ENCODE measurements at places on chromosomes 1 and 21.

GRCh38 chr1:10059342-10059718, 26.6 kb downstream of the UBE4B start:
- no peak for DNase-seq

DNA sequence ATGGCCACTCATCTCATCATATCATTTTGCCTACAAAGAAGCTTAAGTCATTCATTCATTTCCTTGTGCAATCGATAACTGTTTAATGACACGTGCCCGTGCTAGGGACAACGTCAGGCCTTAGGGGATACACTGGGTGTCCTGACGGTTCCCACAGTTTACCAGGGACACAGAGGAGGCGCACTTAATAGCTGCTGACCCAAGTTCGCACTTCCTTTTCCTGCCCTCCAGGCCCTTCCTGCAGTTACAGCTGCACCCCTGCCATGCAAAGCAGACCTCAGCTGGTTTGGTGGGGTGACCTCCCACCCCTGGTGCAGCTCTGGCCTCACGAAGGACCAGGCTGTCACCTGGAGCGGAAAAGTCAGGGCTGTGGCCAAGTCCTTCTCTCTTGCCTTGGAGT, 4.2 kb downstream of the SPATA21 start:
- no peak for DNase-seq

DNA sequence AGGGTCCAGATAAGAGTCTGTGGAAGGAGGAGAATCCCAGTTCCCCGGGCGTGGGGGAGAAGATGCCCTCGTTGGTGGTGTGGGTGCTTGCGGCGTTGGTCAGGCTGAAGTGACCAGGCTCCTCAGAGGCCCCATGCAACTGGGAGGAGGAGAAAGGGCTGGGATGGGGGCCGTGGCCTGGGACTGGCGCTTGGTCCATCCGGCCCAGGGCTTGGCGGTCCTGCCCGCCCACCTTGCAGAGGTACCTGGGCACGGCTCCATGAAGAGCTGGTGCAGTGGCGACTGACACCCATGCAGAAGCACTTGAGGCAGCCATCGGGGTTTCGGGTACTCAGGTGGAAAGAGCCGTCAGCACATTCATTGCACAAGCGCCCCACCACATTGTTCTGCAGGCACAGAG, 60.8 kb downstream of the HSPG2 start:
- no peak for DNase-seq

DNA sequence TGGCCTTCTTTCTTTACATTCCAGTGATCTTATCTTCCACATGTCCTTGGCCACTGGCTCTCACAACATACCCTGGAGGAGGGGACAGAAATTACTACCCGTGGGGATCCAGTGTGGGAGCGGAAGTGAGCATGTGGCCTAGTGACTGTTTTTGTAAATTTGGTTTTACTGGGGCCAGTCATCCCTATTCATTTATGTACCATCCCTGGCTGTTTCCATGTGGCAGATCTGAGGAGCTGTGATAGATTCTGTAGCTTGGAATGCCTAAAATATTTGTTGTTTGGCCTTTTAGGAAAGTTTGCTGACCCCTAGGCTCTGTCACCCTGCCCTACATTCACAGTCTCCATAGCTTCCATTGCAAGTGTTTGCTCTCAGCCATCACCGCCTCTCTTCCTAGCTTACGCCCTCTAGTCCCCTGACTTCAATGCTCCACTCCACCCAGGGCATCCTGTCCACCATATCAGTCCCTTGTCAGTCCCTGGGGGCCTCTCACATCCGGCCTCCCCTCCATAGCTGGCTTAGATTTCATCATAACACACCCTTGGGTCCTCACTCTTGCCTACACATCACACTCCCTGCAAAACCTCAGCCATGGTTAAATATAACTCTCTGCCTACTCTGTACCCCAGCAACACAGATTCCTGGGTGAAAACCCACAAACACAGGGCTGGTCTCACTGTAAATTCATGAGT, 25.8 kb downstream of the DHCR24 start:
- no peak for DNase-seq

- DNase-seq = no peak
Measured at GRCh38 chr1:56092684-56093570, 486.4 kb downstream of the PLPP3 start.

GRCh38 chr1:103459346-103459745, 66.2 kb upstream of the RNPC3 start:
- no peak for DNase-seq

DNA sequence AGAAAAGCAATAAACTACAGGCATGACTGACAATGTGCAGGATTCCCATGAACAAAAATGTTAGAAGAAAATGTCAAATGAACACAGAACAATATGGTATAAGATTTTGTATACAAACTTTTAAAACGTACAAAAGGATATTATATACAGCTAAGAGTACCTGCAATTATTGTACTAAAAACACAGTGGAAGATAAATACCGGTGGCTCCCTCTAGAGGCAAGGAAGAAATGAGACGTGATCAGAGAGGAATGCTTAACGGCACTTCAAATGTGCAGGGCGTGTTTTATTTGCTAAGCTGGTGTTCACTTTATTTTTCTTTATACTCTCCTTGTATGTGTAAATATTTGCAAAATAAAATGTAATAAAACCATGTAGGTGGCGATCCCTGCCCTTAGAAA, 191.8 kb upstream of the SAMSN1 start:
- peak; percentile 12 for DNase-seq

DNA sequence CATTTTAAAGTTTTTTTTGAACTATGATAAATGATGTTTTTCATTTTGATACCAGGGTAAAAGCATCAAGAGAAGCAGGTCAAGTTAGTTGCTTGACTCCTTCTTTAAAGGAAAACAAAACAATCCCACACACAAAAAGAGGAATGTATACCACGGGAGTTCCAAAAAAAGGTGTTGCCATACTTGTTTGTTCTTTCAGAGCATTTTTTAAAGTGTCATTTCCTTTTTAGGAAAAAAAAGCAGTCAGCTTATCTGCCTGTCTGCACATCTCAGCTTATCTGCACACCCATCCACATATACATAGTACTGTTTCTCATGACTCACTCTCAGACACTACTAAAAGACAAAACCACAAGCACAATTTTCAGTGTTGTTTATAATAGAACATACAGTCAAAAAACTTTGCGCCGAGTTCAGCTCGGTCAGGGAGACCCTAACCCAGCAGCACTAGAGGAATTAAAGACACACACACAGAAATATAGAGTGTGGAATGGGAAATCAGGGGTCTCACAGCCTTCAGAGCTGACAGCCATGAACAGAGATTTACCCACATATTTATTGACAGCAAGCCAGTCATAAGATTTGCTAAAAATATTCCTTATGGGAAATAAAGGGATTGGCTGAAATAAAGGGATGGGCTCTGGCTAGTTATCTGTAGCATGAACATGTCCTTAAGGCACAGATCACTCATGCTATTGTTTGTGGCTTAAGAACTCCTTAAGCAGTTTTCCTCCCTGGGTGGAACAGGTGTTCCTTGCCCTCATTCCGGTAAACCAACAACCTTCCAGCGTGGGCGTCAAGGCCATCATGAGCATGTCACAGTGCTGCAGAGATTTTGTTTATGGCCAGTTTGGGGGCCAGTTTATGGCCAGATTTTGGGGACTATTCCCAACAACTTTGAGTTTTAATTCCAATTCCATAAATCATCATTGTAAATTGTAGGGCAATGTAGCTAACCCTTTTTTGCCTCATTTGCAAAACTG, 11.4 kb upstream of the MNDA start:
- no peak for DNase-seq

DNA sequence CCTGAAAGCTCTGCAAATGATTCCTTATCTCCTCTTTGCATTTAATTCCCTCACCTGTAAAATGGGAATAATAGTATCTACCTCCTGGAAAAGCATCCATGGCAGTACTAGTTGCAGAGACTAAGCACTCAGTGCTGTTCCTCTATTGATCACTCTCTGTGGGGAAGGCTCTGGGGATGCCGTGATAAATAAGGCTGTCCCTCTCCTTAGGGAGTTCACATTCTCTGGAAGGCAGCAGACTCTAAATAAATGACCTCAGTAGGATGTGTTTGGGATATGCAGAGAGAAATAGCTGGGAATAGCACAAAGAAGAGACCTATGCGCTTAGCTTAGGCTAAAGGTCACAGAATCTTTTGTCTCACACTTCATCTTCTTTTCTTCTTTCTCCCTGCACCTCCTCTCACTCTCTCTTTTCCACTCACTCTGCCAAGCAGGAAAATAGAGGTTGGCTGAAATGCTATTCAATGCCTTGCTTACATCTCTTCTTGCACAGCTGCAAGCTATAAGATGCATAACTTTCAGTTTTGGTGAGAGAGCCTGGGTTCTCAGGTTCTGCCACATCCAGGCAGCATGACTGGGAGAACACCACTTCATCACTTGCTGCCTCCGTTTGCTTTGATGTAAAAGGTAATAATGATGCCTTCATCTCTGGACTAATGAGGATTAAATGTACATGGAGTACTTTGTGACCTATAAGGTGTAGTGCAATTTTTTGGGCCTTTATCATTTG, 101.5 kb downstream of the LMX1A start:
- DNase-seq = no peak

GRCh38 chr1:116871779-116872146, 38.0 kb upstream of the PTGFRN start:
- DNase-seq = no peak

DNA sequence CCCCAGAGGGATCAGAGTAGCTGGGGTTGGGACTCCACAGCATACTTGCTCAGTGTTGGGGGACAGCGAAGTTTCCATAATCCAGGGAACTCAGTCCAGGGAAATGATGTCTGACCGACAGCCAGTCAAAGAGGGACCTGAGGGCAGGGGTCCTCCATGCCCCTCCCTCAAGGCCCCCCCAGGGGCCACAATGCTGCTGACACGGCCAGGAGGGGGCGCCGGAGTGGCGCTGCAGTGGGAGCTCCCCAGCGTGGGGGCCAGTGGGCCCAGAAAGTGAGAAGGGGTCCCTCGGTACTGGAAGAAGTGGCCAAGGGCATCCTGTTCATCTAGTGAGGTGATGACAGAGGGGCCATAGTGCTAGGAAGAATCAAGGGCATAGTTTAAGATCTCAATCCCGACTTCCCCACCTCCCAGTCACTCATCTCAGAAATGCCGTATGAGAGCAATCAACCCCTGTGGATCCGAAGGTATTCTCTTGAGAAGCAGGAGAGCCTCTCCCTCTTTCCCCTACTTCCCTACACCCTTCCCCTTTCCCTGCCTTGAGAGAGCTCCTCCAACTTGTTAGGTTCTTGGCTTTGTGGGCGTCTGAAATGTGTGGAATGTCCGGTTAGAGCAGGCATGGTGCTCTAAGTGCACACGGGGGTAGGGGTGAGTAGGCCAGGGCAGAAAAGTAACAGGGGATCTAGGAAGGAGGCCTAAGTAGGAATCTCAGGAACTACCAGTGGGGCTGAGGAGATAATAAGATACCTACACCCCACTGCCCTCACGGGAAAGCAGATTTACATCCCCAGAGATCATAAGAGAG, 4.1 kb downstream of the NUDT17 start:
- no peak for DNase-seq

- peak; percentile 94 for DNase-seq
Measured at GRCh38 chr1:115665319-115666096, 23.7 kb downstream of the VANGL1 start.

DNA sequence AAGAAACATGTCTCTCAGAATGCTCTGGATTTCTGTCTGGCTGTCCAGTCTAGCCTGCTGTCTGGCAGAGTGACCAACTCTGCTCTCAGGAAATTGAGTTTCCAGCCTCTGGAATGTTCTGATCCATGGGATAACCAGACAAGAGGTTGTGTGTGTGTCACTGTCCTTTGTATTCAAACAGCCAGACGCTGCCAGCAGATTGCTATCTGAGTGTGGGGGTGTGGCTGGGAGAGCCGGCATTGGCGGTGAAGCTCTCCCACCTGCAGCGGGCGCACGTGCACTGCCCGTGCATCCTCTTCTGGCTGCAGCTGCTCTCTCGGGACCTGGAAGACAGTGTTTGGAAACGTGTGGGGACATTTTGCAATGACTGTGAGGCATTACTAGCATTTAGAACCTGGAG, 26.1 kb downstream of the PKP1 start:
- peak; percentile 91 for DNase-seq

- DNase-seq = peak; percentile 62
Measured at GRCh38 chr21:31580866-31581276, 78.6 kb upstream of the SOD1 start.

GRCh38 chr1:207910591-207911354, at the start of gene CD34:
CD34 (minus strand) TSS chr1:207911125; CDS start chr1:207911080, 45 bp downstream.
- peak; percentile 28 for DNase-seq

All from COR-L47 (cell line).